Right renal cortex interstitium (tissue), 3 donors: ENCODE measurements at places on chromosomes 11 and 22.

DNA sequence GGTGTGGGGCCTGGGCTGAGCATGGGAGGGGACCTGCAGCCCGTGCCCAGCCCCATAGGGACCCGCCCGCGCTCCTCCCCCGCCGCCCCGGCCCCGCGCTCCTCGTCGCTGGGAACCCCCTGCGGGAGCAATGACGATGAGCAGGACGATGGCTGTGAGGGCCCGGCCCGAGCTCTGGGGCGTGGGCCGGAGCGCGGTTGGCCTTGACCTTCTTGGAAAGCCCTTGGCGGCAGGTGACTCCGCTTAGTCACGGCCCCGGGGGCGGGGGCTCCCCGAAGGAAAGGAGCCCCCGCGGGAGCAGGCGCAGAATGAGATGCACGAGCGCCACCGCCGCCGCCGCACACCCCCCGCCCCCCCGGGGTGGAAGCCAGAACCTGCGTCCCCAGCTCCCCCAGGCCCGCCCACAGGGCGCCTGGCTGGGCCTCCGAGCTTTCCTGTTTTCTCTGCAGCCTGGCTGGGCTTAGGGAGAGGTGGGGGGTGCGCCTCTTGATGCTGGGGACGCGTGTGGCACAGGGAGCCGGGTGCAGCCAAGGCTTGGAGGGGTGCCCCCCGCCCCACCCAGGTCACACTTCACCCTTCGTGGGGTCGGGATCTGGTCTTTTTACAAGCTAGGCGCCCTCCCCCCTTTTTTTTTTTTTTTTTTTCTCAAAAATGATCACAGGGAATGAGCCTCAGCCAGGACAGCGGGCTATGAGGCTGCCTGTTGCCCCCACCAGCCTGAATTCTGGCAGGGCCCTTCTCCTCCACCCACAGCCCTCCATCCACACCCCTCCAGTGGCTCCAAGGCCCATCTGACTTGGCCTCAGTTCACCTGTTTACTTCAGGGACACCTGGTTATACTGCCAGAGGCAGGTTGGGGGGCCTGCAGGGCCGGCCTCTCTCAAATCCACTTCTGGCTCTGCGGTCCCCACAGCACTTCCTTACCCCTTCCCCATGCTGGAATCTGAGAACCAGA is 17.9 kb downstream of the CRELD2 start:
- no peak for DNase-seq

- no peak for DNase-seq
Observed at GRCh38 chr11:110988671-110989070, 256.9 kb upstream of the POU2AF2 start.

- no peak for DNase-seq
Observed at GRCh38 chr11:100808904-100809491, 121.9 kb downstream of the ARHGAP42 start.

GRCh38 chr11:72426758-72427157 is 7.6 kb downstream of the CLPB start:
- no peak for DNase-seq

GRCh38 chr22:30697975-30698374 is 3.3 kb downstream of the OSBP2 start:
- no peak for DNase-seq

DNA sequence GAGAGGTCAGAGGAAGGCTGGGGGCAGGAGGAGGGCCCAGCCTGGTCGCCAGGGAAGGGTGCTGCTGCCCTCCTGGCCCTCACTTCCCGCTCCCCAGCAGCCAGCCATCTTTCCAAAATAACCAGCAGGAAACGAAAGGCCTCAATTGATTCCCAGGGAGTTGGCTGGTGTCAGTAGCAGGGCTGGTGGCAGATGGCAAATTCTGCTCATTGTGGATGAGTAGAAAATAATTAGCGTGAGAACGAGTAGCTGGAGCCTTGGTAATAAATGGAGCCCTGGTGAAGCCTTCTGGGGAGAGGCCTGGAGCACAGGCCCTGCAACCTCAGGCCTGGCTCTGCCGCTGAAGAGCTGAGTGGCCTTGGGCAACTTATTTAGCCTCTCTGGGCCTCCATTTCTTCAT is 31.3 kb downstream of the DAGLA start:
- no peak for DNase-seq

DNA sequence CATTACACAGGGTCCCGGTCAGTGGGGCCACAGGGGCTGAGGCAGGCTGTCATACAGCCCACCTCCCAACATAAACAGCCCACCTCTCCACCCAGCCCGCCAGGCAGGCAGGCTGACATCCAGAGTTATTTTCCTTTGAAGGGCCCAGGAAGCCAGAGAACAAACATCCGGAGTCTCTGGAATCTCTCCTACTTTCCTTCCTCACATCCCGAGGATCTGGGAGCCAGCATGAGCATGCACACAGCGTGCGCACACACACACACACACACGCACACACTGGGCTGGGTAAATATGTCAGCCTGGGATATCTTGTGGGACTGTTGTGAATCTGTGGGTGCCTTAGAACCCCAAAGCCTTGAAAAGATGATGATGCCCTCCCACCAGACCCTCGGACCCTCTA is 55.4 kb downstream of the PDE2A start:
- DNase-seq, result no peak

- no peak for DNase-seq
Observed at GRCh38 chr11:68138237-68138636, 17.0 kb upstream of the CHKA start.
